ENCODE measurements at places on chromosomes 4 and X. TPM values are rescaled to one million over a fixed set of nuclear protein-coding genes. Genes with fewer than 3 reads are reported as not detected.

The PI4K2B gene
- 47.6 TPM for polyA plus RNA-seq

The UGT8 gene
- 0.31 TPM for polyA plus RNA-seq

The STAP1 gene
- polyA plus RNA-seq = 4.6 TPM

The SLC6A14 gene
- polyA plus RNA-seq = not detected

The NUP62CL gene
- 4.4 TPM for polyA plus RNA-seq

The FAM133A gene
- not detected for polyA plus RNA-seq

Measured in GM12878 (cell line).